ENCODE measurements at places on chromosomes 7 and 10.

DNA sequence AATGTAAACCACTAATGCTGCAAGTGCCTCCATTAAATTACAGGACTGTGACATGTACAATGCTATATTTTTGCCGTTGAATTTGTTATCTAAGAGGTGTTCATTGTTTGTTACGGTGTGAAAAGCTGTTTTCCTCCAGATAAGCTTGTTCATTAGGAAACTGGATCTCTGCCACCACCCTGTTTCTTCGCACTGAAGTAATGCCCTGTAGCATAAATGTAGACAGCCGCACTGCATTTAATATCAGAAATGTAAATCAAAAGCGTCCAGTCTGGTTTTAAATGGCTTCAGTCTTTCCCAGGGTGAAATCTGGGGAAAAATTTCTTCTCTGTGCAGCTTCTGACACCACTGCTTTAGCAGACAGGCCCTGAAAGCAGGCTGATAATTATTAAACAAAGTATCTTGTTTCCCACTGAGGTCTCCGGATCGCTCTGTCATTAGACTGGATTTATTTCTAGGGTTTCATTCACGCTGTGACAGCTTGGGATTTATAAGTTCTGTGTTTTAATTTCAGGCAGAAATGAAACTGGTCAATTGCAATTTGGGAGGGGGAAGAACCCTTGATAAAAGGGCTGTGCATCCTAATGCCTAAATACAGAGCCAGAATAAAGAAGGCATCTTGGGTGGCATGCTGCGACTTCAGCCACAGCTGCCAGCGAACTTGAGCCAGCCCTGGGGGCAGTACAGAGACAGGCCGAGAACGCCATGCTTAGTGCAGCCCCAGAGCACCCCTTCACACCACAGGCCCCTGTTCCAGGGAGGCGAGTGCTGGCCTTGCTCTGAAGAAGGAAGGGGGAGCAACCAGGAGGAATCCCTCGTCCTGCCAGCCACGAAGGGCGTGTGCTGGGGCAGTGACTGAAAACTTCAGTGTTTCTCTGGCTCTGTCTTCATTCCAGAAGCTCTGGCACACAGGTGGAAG, 547.7 kb upstream of the GALNT17 start:
- no peaks in the 10 kb centered on the region for H3K4me1 ChIP-seq
- no peaks in the 10 kb centered on the region for H3K36me3 ChIP-seq
- H3K27me3 ChIP-seq, result peaks cover 73% of the 10 kb centered on the region
- DNase-seq, result no peak
- no peak overlapping the region for H3K4me3 ChIP-seq
- H3K27ac ChIP-seq, result no peak overlapping the region

- no peak for DNase-seq
- H3K4me3 ChIP-seq, result no peak overlapping the region
- H3K27me3 ChIP-seq, result no peaks in the 10 kb centered on the region
- no peak overlapping the region for H3K27ac ChIP-seq
- no peaks in the 10 kb centered on the region for H3K4me1 ChIP-seq
Observed at GRCh38 chr10:28211759-28212158, 91.1 kb downstream of the MPP7 start.

DNA sequence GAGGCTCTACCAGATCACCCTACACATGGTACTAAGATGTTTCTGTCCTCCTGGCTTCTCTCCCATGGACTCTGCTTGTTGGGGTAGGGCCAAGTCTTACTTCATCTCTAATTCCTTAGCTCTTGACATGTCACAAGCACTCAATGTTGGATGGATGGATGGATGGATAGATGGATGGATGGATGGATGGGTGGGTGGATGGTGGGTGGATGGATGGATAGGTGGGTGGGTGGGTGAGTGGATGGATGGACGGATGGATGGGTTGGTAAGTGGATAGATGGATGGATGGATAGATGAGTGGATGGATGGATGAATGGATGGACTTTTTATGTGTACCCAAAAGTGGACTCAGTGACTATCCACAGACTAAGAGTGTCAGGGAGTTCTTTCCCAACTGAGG, 28.5 kb downstream of the HSPA12A start:
- H3K4me3 ChIP-seq, result no peak overlapping the region
- no peaks in the 10 kb centered on the region for H3K36me3 ChIP-seq
- no peak for DNase-seq
- H3K27me3 ChIP-seq, result no peaks in the 10 kb centered on the region

DNA sequence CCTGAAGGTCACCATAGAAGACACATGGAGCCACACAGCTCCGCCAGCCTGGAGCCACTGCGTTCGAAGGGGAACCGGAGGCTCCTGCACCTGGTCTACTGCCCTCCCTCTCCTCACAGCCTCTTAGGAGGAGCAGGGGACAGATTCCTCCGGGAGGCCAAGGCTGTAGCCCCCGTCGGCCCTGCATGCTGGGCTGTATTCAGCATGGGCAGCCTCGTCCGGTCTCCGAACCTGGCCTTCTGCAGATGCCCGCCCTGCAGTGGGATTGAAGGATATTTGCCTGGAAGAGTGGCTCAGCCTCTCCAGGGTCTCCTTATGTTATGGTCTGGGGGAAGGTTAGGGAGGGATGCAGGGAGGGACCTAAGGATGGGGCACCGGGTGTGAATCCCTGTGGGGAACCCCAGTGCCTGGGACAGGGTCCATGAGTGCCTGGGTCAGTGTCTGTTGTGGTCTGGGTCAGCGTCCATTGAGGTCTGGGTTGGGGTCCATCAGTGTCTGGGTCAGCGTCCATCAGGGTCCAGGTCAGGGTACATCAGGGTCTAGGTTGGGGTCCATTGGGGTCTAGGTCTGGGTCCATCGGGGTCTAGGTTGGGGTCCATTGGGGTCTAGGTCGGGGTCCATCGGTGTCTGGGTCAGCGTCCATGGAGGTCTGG, 13.0 kb upstream of the SCART1 start:
- no peaks in the 10 kb centered on the region for H3K36me3 ChIP-seq
- DNase-seq, result no peak
- H3K4me3 ChIP-seq, result no peak overlapping the region

DNA sequence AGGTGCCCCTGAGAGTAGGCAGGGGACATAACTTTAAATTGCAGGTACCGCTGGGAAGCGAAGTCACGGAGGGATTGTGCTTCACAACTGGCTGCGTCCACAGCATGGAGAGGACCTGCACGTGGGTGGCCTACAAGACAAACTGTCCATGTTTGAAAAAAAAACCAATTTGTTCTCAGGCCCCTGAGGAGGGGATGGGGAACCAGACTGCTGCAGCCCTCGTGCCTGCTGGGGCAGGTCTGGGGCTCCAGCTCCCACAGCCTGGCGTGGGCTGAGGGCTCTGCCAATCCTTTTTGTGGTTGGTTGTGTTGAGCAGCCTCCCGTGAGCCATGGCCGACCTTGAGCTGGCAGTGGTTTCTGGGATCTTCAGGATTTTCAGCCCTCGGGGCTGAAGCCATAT, 9.7 kb downstream of the SFRP5 start:
- DNase-seq, result no peak
- H3K27ac ChIP-seq, result no peak overlapping the region
- no peaks in the 10 kb centered on the region for H3K36me3 ChIP-seq

GRCh38 chr10:600876-601659, 88.4 kb downstream of the DIP2C start:
- DNase-seq, result no peak
- H3K27me3 ChIP-seq, result peaks cover 68% of the 10 kb centered on the region
- no peak overlapping the region for H3K4me3 ChIP-seq
- H3K27ac ChIP-seq, result no peak overlapping the region

All from PC-9 (cell line).